Suppressor macrophage treated with lipopolysaccharide for 4 hours (primary cell): ENCODE measurements at places on chromosomes 12 and 14.

DNA sequence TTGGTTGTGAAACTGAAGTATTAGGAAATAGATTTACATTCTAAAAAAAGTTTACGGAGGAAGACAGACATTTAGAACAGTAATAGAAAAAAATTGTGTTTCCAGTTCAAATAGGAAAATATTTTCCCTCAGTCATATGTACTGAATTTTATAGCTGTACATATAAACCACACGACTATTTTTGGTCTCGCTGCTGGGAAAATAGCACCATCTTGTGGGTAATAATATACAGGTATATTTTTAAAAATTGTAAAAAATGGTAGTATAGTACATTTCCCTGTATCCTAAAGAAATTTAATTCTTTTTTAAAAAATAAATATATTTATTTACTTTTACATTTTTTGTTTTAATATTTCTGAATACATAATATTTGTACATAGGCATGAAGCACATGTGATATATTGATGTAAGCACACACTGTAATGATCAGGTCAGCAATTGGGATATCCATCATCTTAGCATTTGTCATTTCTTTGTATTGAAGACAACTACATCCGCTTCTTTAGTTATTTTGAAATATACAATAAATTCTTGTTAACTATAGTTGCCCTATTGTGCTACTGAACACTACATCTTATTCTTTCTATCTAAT is 168.6 kb downstream of the ALX1 start:
- DNase-seq: no peak

DNA sequence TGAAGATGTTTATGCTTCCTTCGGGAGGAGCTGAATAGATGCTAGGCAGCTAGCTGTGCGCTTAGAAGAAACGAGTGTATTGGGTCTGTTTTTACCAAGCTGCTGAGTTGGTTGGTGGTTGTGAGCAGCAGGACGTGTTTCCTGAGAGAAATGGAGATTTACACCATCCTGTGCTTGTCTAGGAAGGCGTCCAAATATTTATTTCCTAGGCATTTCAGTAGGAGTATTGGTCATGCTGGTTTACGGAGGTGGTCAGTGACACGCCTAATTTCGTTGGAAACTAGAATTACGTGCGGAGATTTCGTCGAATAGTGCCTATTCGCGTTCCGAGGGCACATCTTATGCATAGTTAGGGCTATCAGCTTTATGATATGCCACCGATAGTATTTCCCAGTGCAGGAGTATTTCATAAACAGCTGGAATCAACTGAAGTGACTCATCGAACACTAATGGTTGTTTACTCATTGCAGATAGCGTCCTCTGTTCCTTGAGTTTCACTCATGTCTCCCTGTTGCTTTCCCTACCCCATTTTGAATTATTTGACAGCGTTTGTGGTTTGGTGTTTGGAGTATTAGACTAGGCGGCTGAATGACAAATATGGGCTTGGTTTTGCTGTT is 780 bp downstream of the TBC1D15 start:
- DNase-seq: peak; percentile 83

- DNase-seq: peak; percentile 16
These were observed 29.3 kb downstream of the HECTD4 start for GRCh38 chr12:112352921-112353320.

DNA sequence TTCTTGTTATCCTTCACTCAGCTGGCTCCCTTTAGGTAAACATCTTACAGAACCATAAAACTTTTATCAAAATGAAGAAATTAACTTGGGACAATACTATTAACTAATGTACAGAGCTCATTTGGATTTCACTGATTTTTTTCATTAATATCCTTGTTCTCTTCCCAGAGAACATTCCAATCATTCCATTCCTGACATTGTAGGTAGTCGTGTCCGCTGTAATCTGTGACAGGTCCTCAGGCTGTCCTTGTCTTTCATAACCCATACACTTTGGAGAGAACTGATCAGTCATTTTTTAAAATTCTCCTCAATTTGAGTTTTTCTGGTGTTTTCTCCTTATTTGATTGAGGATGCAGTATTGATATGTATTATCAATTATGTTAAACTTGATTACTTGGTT is 916.8 kb downstream of the GALC start:
- DNase-seq: no peak
